Cortex of kidney (tissue), 1 donor: ENCODE measurements at places on chromosomes 1 and 21.

GRCh38 chr1:181208083-181208482 lies 119.6 kb downstream of the IER5 start:
- DNase-seq = no peak

DNA sequence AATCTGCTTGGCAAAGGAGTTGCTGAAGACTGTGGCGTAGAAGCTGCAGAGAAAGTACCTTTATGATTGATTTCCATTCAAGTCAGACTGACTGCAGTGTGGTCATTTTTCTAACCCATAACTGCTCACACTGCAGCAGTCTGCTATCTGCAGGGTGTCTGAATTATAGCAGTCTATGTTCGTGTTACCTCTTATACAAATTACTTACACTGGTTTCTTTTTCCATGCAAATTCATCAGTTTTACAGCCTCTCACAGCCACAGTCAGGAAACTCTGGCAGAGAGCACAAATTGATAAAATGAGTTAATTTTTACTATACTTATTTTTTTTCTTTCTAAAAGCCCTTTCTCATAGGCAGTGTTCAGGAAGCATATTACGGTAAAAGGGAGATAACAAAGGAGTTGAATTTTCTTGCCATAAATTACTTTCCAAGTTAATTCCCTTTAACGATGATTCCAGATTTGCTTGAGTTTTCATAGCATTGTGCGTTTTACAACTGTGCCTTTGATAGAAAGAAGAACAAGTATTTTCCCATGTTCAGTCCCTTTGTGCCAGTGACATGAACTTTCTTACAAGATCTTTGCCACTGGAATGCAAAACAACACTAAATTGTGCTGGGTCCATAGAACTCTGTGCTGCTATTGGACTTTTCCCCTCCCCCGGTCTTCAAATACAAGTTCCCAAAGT lies 261.5 kb downstream of the NFIA start:
- DNase-seq = no peak

GRCh38 chr1:94713472-94714141 lies 106.5 kb upstream of the SLC44A3 start:
- no peak for DNase-seq

GRCh38 chr1:3718764-3719163 lies 33.5 kb upstream of the CCDC27 start:
- DNase-seq = no peak

DNA sequence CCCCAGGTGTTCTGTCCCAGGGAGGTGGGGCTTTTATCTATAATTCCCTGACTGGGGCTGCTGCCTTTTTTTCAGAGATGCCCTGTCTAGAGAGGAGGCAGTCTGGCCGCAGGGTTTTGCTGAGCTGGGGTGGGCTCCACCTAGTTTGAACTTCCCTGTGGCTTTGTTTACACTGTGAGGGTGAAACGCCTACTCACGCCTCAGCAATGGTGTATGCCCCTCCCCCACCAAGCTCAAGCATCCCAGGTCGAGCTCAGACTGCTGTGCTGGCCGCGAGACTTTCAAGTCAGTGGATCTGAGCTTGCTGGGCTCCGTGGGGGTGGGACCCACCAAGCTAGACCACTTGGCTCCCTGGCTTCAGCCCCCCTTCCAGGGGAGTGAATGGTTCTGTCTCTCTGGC lies 124.3 kb downstream of the CENPF start:
- no peak for DNase-seq
